Activated T-helper 1 cell treated with anti-CD3 and anti-CD28 coated beads, Interleukin-12 subunit alpha, Interleukin-12 subunit beta, Interleukin-2, Interleukin-4 antibody, amounts not matched to agents 30 ng/mL and 10 ng/mL and 1 ng/mL, durations not matched to agents 14 hours and 24 hours and 36 hours (primary cell): ENCODE measurements at places on chromosomes 16 and 17. TPM values are rescaled to one million over a fixed set of nuclear protein-coding genes. Genes with fewer than 3 reads are reported as not detected.

Gene TP53TG3C
- not detected in 2 replicates for total RNA-seq

DNA sequence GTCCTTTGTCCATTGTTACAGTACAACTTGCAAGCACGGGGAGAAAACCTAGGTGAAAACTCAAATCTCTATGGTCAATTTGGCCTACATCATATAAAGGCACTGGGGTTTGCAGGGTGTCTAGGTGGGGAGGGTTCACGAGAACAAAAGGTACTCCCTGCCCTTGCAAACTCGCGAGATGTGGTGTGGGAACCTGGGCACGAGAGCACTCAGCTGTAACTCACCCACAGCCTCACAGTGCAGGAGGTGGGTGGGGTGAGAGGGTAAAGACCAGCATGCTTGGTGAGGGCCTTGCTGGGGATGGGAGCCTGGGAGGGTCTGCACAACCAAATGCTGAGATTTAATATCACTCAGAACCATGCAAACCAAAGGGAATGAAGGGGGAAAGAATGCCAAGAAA lies 18.4 kb upstream of the ZNF594 start:
- no peak for DNase-seq

DNA sequence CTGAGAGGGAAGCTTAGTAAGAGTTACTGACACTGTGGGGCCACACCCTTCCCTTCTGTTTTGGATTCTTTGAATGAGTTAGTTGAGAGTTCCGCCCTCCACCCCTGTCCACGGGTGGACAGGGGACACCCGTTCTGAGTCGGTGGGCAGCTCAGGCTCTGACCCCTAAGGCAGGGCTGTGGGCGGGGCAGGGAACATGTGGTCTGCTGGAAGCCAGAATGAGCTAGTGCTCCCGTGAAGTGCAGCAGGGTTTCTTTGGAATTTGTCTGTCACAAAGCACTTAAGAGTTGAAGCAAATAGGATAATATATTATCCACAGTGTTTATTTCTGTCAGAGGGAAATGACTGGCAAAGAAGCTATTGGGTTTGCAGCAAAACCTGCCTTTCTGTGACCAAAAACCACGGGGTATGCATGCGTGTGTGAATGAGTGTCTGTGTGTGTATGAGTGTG lies 90.1 kb downstream of the CLEC16A start:
- DNase-seq: no peak

GRCh38 chr17:68238164-68238870 lies 9.5 kb upstream of the AMZ2 start:
- DNase-seq: no peak

Gene SLFN13
- total RNA-seq: 32.2 and 32.7 TPM in 2 replicates

- no peak for DNase-seq
These were observed 18.8 kb downstream of the TNRC6A start for GRCh38 chr16:24748242-24748641.

Gene KCNH6
- total RNA-seq: not detected in 2 replicates

Gene ZSCAN10
- total RNA-seq: 0.07 TPM in 1 of 2 replicates, not detected in the other

Gene RRAD
- 0.83 and 0.93 TPM in 2 replicates for total RNA-seq

Gene TP53TG3F
- total RNA-seq: not detected in 2 replicates

Gene ABCC11
- total RNA-seq: not detected in 2 replicates

Gene TELO2
- total RNA-seq: 94.1 and 95.3 TPM in 2 replicates

Gene TP53TG3B
- not detected in 2 replicates for total RNA-seq
